NCI-H774 (cell line): ENCODE measurements at places on chromosomes 11 and 22.
A peak's percentile ranks its signal among the peaks of the same experiment; 100 is the strongest.

GRCh38 chr11:65120831-65121230 is 1.1 kb downstream of the FAU start:
- DNase-seq, result no peak

DNA sequence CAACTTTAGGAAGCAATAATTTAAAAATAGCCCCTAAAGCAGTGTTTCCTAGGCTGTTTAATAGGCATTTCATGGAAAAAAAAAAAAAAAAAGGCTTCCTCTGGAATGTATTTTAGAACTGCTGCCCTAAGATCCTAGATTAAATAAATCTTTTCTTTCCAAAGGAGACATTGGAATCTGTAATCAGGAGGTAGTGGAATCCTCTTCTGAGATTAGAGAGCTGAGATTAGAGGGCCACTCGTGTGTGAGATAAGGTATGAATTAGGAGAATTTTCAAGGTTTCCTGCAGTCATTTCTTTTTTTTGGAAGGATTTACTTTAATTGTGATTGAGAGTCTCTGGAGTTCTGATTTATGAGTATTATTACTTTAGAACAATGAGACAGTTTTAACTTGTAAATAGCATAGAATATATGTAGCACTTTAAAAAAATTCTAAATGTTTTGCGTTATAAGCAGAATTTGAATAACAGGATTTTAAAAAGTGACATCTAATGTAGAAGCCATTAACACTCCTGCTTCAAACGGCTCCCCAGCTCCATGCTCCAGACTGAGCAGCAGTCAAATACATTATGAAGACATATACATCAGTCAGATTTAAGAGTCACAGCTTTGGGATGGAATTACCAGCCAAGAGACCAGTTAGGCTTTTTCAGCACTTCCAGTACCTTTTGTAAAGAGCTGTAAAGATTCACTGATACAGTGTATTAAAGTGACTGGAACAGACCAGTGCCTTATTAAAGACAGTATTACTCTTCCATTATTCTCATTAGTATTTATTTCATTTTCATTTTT is 5.0 kb downstream of the EED start:
- no peak for DNase-seq

GRCh38 chr11:88059326-88059725 is 115.9 kb downstream of the RAB38 start:
- DNase-seq, result no peak

GRCh38 chr11:765025-765801 is 12.1 kb downstream of the GATD1 start:
- no peak for DNase-seq

- DNase-seq, result no peak
Observed at GRCh38 chr11:47686151-47686550, 29.0 kb downstream of the AGBL2 start.

DNA sequence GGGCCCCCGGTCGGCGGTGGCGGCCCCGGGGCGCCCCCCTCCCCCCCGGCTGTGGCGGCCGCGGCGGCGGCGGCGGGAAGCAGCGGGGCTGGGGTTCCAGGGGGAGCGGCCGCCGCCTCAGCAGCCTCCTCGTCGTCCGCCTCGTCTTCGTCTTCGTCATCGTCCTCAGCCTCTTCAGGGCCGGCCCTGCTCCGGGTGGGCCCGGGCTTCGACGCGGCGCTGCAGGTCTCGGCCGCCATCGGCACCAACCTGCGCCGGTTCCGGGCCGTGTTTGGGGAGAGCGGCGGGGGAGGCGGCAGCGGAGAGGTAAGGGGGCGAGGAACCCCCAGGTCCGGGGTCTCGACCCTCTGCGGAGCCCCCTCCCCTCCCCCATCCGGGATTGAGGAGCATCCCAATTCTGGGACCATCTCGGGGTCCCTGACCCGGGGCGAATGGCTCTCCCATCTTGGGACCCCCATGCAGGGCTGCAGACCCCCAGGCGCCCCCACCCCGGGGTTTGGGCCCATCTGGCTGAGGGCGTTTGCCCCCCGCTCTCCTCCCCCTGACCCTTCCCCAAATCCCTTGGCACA is 431 bp downstream of the KMT2A start:
- no peak for DNase-seq

GRCh38 chr22:41687901-41688364 is 734 bp downstream of the SNU13 start:
- no peak for DNase-seq

DNA sequence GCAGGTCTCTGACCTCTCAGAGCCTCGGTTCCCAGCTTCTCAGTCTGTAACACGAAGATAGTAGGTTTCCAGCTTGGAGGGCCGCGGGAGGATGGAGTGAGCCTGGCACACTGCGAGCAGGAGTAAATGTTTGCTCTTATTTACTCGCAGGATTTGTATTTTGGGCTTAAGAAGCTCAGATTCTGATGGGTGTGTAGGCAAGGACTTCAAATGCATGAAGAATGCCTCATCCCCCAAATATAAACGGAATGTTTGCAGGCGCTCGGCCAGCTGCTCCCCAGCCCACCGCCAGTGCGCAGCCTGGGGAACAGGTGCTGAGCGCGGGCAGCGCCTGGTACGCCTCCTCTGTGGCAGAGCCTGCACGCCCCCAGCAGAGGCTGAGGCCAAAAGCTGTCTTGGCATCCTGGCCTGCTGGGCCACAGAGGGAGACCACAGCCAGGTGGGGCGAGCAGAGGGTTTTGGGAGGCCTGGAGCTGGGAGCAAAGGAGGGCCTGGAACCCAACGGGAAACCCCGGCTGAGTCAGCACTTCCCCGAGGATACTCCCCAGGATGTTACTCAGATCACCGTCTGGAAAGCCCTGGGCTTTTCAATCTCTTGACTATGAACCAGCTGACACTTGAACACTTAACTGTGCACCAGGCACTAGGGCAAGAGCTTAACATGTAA is 9.4 kb downstream of the EHD1 start:
- no peak for DNase-seq

GRCh38 chr11:46690702-46691101 is 9.7 kb downstream of the ARHGAP1 start:
- no peak for DNase-seq

GRCh38 chr11:118232659-118233058 is 7.8 kb upstream of the JAML start:
- DNase-seq, result no peak

- no peak for DNase-seq
Observed at GRCh38 chr22:27108425-27109114, 451.2 kb downstream of the MIAT start.

DNA sequence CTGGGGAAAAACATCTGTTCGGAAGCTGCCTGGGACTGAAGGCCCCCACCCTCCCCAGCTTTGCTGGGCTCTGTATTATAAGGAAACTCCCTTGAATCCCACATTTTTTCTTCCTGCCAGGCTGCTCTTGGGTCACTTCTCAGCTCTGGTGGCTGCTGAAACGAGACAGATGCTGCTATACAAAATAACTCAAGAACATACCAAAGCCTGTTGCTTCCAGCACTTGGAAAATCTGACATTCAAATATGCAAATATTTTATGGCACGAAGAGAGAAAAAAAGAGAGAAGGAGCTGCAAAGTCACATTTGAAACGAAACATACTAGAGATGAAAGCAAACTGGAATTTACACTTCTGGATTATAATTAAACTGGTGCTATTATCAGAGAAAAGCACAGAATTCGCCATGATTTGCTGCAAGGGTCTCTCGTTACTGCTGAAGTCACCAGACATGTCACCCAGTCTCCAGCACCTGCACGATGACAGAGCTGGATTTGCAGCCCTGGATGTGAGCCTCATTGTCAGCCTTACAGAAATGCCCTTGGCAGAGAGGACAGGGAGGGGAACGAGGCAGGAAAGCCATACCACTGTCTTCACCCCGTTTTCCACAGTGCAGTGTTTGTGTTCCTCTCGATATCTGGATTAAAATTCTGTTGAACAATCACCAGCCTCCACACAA is 47.9 kb upstream of the IGSF9B start:
- DNase-seq, result no peak

DNA sequence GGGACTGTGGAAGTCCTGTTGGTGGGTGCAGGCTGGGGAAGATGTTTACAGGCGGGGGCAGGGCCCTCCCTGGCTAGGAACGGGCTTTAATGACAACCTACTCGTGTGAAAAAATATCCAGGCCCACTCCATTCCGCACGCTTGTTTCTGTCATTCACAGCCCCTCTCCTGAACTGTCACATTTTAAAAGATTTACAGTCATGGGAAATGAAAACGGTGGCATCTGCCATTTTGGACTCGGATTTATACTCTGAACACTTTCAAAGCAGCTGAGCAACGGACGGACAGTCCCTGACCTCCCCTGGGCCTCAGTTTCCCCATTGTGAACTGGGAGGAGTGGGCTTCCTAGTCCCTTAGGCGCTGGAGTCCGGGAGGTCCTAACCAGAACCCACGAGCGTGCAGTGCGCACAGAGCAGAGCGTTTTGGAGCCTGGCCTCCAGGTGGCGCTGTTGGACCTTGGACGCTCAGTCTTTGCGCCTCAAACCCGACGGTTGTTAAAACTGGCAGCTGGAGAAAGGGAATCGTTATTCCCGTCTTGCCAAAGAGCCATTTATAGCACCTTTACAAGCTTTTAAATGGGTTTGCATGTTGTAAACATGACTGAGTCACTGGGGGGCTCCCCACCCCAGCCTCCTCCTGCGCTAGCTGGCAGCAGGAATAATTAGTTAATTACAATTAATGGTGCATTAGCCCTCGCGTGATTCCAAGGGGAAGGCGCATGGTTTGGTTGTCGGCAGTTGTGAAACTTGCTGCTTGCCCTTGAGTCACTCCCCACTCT is 75.3 kb downstream of the FBLN1 start:
- DNase-seq, result peak; percentile 32

GRCh38 chr11:19789835-19790710 is 77.4 kb downstream of the NAV2 start:
- DNase-seq, result no peak

DNA sequence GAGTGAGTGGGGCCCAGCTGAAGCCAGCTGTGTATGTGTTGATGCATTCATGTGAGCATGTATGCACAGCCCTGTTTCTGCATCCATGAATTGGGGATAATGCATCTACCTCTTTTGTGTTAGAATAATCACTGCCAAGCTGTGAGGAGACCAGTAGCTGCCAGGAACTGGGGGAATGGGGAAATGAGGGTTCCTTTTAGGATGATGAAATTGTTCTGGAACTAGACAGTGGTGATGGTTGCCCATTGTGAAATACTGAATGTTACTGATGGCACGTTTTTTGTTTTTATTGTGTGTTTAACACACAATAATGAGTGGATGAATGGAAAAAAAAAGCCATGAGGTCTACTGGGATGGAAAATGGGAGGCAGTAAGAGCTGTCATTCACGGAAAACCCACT is 45.3 kb upstream of the WNT11 start:
- DNase-seq, result no peak

DNA sequence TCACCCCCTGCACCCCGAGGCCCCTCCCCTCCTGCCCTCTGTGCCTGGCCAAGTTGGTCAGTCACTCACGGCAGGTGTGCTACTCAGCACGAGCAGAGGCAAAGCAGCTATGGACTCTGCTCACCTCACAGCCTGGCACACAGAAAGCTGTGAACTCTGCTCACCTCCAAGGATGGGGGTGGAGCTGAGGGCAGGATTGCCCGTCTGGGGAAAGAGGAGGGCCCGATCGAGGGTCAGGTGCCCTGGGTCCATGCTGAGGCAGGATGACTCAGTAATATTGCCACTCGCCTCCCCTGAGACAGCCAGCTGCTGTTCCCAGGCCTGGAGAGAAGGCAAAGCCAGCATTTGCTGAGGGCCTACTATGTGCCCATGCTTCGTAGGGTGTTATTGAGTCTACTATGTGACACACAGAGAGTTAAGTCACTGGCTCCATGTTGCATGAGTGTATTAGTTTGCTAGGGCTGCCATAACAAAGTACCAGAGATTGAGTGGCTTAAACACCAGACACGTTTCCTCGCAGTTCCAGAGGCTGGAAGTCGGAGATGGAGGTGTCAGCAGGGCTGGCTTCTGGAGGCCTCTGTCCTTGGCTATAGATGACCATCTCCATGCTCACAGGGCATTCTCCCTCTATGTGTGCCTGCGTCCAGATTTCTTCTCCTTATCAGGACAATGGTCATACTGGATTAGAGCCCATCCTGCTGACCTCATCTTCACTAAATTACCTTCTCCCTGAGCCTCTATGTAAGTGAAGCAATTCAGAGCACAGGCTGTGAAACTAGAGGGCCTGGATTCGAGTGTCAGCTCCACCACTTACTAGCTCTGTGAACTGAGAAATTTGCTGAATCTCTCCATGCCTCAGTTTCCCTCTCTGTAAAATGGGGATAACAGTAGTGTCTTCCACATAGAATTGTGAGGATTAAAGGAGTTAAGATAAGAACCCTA is 13.2 kb upstream of the TSKU start:
- DNase-seq, result no peak

GRCh38 chr22:49062155-49062801 is 765.4 kb downstream of the BRD1 start:
- DNase-seq, result peak; percentile 51

GRCh38 chr11:103875855-103876510 is 160.5 kb upstream of the DDI1 start:
- DNase-seq, result no peak

DNA sequence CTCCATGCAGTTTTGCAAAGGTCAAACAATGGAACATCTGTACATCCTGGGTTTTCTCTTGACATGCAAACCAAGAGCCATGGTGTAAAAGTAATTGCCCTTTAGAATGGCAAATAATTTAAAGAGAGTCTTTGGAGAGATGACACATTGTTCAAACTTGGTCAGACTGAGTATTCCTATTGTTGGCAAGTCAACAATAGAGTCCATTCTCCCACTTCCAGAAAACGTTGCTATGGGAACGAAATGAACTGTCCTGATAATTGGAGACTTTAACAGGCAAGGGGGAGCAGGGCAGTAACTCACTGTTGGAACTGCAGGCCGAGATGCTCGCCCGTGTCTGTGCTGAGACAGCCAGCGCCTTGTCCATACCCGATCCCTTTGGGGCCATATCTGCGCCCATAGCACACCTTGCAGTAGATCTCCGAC is 13.9 kb downstream of the CSRP3 start:
- no peak for DNase-seq

- no peak for DNase-seq
Observed at GRCh38 chr11:69414773-69415187, 66.7 kb upstream of the LINC01488 start.

GRCh38 chr11:32427935-32428664 is 7.2 kb downstream of the WT1 start:
- no peak for DNase-seq

DNA sequence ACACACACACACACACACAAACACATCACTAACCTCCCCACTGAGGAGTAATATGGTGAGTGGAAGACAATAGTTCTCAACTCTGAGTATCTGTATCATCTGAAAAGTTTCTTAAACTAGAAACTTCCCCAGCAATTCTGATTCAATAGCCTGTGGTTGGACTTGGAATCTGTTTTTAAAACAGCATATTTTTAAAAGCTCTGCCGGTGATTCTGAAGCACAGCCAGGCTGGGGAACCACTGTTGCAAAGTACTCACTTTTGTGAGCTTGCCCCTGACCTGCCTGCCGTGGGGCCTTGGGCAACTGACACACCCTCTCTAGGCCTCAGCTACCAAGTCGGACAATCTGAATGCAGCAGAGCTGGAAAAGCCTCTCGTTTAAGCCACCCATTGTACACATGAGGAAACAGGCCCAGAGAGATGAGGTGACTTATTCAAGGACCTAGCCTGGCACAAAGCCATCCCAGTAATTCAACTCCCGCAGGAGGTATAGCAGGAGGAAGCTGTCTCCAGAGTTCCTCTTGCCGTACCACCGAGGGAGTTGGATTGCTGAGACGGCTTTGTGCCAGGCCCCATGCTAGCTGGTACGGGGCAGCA is 8.9 kb downstream of the SLC15A3 start:
- peak; percentile 22 for DNase-seq
